ENCODE measurements at places on chromosomes 1 and 21.

GRCh38 chr1:247914941-247915662 lies 5.0 kb upstream of the OR2T8 start:
- DNase-seq = no peak

DNA sequence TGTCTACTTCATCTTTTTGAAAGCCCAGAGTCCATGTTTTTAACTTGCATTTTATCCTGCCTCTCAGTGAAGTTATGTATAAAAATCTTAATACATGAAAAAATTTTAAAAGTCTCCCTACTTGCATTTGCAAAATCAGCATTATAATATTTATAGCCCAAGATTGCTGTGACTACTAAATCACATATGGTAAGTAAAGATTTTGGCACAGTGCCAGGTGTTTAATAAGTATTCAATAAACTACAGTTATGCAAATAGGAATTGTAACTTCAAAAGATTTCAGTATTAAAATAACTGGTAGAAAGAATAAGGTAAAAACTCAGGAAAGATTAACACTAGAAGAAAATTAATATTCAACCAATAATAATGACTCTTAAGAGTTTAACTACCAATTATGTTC lies 641.7 kb downstream of the LRRIQ3 start:
- no peak for DNase-seq

GRCh38 chr1:215661033-215661432 lies 93.9 kb downstream of the KCTD3 start:
- DNase-seq = no peak

DNA sequence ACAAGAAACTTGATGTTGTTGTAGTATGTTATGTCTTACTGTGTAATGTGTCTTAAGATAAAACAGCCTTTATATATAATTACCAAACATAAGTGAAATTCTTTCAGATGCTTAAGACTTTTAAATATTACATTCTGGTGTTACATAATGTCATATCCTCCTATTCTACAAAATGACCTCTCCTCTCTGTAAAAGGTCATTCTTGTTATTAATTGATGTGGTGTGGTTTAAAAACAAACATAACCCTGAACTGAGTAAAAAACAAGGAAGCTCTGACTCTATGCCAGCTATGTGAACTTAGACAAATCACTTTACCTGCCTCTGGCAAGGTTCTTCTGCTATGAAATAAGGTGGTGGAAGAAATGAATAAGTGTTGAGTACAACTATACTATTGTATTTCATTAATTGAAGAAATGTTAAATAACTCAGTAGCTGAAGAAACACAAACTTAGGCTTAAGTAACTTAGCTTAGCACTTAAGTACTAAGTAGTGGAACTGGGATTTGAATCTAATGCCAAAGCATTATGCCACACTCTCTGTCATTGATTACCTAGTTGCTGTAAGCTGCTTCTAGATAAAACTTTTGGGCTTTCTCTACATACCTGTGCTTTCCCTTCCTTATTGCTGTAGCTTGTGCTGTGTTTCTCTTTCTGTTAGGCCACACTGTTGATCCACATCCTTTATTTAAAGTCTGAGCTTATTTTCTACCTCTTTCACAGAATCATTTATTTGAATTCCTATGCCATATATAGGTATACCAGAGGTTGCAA lies 859 bp upstream of the ANGPTL1 start:
- DNase-seq = no peak

DNA sequence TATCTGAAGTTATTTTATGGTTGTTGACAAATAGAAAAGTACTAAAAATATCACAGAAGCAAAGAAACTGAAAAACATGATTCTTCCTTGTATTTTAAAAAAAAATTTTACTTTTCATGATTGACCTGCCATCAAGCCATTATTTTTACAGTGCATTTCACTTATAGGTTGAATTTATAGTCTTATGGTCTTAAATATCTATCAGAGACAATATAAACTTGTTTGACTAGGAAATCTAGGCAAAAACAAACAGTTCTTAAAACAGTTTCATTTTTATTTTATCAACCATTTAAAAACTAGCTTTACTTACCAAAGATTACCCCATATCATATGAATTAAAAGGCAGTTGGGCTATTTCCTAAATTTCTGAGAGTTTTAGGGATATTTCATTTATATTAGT lies 59.2 kb downstream of the SLC16A1 start:
- DNase-seq = no peak

DNA sequence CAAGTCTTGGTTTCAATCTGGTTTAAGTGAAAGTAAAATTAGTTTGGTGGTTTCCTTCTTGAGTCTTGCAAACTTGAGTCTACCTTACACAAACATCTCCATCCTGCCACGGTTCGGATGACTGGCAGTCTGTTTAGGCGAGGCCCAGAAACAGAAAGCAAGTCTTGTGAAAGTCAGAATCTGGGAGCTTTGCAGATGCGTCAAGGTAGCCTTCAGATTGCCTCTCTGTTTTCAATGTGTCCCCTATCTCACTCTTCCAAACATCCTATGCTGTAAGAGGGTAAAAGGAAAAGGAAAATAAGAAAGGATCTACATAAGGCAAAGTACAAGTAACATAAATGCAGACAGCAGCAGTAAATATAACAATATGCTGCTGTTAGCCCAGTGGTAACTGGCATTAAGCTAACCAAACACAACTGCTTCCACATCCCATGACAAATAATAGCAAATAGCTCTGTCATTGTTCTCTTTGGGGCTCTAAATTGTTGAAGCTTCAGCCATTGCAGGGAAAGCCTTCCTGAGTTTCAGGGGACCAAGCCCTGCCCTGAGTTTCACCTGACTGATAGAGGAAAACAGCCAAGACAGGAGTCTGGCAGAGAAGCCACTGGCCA lies 26.2 kb upstream of the C1orf105 start:
- DNase-seq = no peak

DNA sequence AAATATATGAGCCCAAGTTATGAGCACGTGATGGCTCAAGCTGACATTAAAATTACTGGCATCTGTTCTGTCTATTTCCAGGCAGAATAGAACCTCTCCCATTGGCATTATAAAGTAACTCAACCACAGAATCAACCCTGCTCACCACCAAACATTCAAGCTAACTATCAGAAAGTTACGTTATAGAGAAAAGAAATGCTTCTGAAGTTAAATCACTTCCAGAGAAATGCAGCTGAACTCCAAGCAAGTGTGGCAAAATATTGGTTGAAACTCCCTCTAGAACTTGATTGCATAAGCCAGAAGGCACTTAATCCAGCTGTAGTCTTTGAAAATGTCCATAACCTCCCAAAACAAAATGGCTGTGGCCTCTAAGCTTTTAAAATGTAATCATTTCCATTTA lies 36.2 kb upstream of the UBE2U start:
- DNase-seq = no peak

DNA sequence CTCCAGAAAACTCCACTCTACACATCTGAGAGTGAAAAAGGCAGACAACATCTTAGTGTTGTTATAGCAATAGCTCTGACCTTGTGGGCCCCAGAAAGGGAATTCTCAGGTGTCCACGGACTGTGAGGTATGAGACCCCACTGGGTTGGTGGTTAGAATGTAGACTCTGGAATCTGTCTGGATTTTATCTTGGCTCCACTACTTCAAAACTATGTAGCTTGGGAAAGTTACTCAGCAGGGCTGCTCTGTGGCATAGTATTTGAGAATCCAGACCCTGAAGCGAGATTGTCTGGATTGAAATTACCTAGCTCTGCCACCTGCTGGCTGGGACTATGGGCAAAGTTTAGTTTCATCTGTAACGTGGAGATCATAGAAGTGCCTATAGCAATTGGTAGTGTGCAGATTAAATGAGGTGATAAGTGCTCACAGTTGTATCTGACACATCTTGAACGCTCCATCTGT lies 25.8 kb downstream of the PRDM2 start:
- DNase-seq = peak; percentile 54

DNA sequence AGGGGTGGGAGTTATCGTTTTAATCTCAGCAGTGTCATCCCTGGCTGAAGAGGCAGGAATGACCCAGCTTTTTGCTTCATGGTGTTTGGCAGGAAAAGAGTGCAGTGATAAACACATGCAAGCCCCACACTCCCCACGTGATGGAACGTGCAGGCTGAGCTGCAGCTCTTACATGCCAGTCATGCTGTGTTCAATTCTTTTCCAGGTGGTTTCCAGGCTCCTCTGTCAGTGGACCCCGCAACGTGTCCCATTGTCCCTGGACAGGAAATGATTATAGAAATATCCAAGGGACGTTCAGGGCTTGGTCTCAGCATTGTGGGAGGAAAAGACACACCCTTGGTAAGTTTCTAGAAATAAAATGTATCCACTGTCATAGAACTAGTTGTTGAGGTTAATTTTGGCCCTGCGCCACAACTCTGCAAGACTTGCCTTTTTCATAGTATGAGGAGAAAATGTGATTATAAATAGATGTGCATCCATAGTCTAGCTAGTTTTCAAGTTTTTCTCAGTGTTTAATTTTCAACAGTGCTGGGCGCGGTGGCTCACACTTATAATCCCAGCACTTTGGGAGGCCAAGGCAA lies 110.2 kb upstream of the L1TD1 start:
- DNase-seq = no peak

DNA sequence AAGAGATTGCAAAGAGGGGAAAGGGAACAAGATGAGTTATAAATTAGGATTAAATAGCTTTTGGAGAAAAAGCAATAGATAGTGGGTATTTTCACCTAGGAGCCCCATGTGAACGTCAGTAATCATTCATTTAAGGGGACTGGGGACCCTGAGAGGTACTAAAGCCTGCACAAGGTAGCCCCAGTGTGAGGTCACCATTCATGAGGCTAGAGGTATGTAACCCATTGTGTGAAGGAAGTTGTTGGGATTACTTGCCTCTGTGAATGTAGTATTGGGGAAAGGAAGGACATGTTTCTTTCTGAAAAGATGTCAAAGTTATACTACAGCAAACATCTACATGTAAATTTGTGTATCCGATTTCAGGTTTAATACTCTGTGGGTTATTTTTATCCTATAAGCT lies 276.8 kb downstream of the TBX15 start:
- no peak for DNase-seq

DNA sequence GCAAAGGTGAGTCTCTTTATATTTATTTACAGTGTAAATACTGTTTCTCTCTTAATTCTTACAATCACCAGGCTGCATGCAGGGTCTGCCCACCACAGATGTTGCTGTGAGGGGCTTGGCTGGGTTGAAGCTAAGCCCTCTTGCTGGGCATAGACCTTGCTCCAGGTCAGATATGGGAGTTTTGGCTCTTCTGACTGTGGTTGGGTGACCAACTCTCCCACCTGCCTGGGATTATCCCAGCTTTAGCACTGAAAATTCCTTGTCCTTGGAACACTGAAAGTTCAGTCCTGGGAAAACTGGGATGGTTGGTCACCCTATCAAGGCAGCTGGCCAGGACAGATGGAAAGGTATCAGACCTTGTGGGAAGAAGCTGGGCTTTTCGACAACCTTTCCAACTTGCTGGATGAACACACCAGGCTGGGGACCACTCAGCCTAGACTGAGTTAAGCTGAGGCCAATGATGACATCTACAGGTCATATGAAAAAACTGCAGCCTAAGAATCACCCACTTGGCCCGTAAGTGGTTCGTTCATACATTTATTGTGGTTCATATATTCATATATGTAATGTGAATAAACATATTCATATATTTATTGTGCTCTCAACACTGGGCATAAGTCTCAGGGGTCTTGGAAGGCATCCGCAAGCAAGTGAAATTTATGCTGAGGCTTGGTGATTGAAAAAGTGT lies 26.6 kb upstream of the HPDL start:
- DNase-seq = peak; percentile 59

DNA sequence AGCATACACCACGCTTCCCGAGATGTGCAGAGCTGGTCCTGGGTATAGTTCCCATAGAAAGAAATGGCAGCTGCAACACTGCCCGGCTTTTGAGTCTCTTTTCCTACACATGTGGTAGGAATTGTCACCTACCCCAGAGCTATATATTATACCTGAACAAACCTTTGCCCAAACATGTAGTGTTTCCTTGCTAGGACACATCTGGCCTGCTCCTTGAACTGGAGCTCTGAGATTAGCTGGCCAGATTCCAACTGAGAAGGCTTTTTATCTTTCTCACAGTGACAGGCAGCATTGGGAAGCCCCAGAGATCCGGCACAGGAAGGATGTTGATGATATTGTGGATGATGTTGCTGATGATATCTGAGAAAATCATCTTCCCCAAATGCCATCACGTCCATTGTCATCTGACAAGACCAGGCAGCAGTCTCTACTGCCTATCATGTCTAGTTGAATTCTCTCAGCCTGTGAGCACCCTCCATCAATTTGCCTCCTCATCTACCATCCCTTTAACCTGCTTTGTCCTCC lies 115.0 kb upstream of the SMYD2 start:
- no peak for DNase-seq

- DNase-seq = no peak
Observed at GRCh38 chr1:212138457-212138856, 102.9 kb downstream of the DTL start.

DNA sequence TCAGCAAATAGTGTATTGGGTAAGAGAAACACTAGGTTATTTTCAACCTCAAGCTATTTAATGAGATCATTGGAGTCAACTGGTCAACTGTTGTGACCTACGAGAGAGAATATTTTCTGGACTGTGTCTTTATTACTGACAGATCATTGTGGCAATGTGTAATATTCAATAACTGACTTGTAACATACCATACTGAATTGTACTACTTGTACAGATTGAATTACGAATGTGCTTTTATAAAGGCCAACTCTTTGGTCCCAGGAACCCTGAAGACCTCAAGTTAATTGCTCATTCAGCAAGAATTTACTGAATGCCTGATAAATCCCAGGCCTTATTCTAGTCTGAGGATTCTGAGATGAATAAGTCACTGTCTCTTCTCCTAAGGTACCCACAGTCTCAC lies 56.1 kb upstream of the CAMK1G start:
- DNase-seq = no peak

- DNase-seq = peak; percentile 66
Observed at GRCh38 chr1:155977690-155978324, 540 bp downstream of the ARHGEF2 start.

- DNase-seq = no peak
Observed at GRCh38 chr1:228099331-228099732, 3.8 kb downstream of the C1orf35 start.

- no peak for DNase-seq
Observed at GRCh38 chr1:29475326-29475725, 239.0 kb downstream of the PTPRU start.

GRCh38 chr1:21340230-21340945 lies 50.1 kb upstream of the ECE1 start:
- DNase-seq = no peak

- DNase-seq = peak; percentile 44
Observed at GRCh38 chr1:184641894-184642293, 112.8 kb downstream of the EDEM3 start.

DNA sequence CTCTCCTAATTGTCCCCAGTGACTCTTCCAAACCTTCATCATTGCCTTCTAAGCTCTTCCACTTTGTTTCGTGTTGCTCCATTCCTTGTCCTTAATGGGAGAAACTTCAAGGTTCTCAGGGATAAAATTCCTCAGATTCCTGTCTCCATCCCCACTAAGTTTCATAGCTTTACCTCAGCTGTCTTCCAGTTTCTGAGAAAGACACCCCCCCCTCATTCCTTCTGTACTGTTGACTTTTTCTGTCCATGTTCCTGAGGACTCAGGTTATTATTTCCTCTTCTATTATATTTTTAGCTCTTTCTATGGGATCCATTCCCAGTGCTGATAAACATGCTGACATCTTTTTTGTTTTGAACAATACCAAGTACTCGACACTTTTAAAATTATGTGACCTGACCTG lies 215.3 kb upstream of the PTGFR start:
- DNase-seq = no peak
